ENCODE measurements at places on chromosomes 6 and 20.

DNA sequence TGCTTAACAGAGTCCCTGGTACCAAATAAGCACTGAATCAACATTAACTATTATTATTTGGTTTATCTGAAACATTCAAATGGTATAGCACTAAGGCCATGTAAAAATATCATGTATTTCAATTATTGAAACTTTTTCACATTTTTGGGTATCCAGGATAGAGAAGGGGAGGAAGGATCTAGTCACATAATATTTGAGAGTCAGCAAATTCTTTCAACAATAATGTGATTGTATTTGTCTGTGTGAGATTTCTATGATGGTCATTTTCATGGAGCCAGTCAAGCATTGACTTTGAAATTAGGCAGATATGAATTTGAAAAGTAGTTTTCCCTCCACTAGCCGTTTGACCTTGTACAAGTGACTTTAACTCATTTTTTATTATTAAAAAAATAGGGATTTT, 67.9 kb downstream of the LAMA2 start:
- no peak for DNase-seq

GRCh38 chr6:1224514-1224913, 87.4 kb upstream of the FOXQ1 start:
- no peak for DNase-seq

- DNase-seq: no peak
These were observed 177.2 kb upstream of the RNF24 start for GRCh38 chr20:4192378-4193068.

DNA sequence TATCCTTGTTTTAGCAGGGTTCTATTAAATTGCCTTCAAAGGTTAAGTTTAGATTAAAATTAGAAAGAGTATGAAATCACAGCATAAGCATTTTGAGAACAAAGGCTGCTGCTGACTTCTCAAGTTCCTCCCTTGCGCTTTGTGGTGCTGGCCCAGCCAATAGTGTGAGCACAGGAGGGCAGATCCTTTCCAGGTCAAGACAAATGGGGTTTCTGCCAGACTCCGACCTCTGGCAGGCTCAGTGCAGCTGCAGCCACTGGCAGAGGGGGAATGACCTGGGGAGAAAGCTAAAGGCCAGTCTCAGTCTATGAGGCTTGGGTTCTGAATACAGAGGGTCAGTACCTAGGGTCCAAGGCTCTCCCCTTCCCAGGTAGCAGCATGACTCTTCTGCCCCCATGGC, 27.0 kb downstream of the CLIC5 start:
- DNase-seq: no peak

GRCh38 chr6:57307850-57308249, 9.6 kb upstream of the PRIM2 start:
- no peak for DNase-seq

DNA sequence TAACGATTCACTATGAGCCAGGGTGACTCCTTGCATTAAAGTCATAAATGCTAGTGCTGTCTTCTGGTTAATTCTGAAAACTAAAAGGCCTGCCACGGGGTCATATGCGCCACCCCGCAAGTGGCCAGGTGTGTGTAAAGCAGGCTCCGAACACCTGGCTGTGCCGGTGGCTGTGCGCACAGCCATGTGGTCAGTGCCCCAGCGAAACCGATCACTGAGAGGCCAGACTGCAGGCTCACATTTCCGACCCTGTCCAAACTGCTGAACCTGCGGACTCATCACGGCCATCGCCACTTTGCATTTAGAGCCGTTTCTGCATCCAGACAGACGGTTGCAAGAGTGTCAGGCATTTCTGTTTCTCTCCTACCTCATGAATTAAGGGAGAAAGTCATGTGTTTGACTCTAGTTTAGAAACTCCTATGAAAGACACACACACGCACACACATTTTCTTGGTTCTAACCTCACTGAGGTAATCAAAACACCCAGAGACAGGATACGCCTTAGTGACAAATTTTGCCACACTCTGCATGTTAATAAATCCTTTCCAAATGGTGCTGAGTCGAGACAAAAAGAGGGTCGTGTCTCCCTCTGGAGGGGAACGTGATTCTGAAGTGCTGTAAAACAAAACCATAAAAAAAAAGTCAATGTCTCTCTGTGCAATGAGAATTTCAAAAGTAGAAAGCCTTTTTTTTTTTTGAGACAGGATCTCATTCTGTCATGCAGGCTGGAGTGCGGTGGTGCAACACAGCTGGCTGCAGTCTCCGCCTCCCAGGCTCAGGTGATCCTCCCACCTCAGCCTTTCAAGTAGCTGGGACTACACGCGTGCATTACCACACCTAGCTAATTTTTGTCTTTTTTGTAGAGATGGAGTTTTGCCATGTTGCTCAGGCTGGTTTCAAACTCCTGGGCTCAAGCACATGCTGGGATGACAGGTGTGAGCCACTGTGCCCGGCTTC, 31.0 kb upstream of the TCFL5 start:
- no peak for DNase-seq

DNA sequence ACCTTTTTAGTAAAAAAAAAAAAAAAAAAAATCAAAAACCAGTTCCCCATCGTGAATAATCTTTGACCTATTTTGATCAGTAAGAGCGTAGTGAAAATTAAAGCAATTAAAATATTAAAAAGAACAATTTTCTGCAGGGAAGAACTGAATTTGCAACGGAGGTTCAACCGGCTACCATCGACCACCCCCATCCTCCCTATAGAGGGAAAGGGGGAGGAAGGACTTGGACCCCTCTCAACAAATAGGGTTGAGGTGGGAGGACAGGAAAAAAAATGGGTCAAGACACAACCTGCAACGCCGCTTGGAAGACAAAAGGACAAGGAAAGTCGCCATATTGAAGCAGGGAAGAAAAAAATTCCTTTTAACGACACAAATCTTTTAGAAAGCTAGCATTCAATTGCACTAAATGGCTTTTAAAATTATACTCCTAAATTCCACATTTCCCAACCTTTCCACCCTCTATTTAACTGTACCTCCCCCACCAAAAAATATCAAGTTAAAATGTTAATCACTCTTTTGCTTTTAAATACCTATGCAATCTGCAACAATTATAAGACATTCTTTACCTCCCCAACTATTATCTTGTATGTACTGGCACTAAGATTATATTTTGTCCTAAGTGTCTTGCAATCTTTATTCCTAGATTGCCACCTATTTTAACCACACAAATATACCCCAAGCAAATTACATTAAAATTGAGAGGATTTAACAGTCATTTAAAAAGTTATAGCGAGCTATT, 1.7 kb downstream of the PPP1R10 start:
- DNase-seq: no peak
